ENCODE measurements at places on chromosomes 2 and 18. TPM values are rescaled to one million over a fixed set of nuclear protein-coding genes. Genes with fewer than 3 reads are reported as not detected.

NGEF gene
- polyA plus RNA-seq, result 13.9 TPM

ALPG gene
- polyA plus RNA-seq, result not detected

MATN3 gene
- polyA plus RNA-seq, result 0.32 TPM

OTOF gene
- not detected for polyA plus RNA-seq

CYBRD1 gene
- polyA plus RNA-seq, result 26.5 TPM

RBM44 gene
- 0.12 TPM for polyA plus RNA-seq

SLC4A5 gene
- 0.23 TPM for polyA plus RNA-seq

ANKRD30BL gene
- polyA plus RNA-seq, result 1.2 TPM

SLC23A3 gene
- polyA plus RNA-seq, result 1.6 TPM

KCNF1 gene
- 1.2 TPM for polyA plus RNA-seq

TMEM37 gene
- 45.0 TPM for polyA plus RNA-seq

DNAJC5G gene
- not detected for polyA plus RNA-seq

COPS9 gene
- 458 TPM for polyA plus RNA-seq

DTYMK gene
- 18.6 TPM for polyA plus RNA-seq

CREG2 gene
- polyA plus RNA-seq, result not detected

TXNDC9 gene
- 57.6 TPM for polyA plus RNA-seq

SMARCAL1 gene
- 12.3 TPM for polyA plus RNA-seq

PPP4R3B gene
- 39.0 TPM for polyA plus RNA-seq

SRD5A2 gene
- polyA plus RNA-seq, result not detected

MROH2A gene
- polyA plus RNA-seq, result 0.06 TPM

UGT1A4 gene
- 0.50 TPM for polyA plus RNA-seq

ANKRD62 gene
- polyA plus RNA-seq, result not detected

INPP1 gene
- 46.2 TPM for polyA plus RNA-seq

OTOS gene
- not detected for polyA plus RNA-seq

KIF1A gene
- under 0.01 TPM for polyA plus RNA-seq

C2orf72 gene
- polyA plus RNA-seq, result 18.5 TPM

FBXO41 gene
- 4.4 TPM for polyA plus RNA-seq

DLGAP1 gene
- polyA plus RNA-seq, result 0.13 TPM
